KG1 (cell line): ENCODE measurements at places on chromosomes 2 and 18.

DNA sequence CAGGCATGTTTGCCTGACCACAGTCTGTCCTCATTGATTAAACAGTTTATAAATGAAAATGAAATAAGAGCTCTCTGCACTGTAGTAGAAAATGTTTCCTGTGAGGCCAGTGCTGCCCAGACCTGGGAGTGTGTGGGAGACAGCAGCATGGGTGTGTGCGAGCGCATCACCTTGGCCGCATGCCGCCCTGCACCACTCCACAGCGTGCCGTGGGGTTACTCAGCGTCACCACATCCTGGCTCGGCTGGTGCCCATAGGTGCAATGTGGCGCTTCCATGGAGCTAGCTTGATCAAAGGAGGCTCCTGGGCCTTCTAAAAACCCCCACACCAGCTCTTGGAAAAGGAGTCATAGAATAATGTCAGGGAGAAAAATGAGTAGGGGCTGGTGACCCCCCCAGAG lies 76.0 kb upstream of the EPC2 start:
- no peak for DNase-seq

DNA sequence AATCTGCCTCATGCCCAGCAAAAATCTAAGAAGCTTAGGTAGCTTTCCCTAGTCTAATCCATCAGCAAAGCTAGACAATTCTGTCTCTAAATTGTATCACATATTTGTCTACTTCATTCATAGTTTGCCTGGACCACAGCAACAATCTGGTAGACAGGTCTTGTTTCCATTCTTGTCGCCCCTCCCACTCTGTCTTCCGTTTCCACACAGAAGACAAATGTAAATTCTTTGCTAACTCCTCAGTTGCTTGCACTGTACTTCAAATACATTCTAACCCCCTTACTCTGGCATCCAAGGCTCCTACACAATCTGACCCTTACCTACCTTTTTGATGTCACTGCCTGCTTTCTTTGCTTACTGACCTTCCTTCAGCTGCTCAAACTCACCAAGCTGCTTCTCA lies 40.1 kb downstream of the THUMPD2 start:
- no peak for DNase-seq

DNA sequence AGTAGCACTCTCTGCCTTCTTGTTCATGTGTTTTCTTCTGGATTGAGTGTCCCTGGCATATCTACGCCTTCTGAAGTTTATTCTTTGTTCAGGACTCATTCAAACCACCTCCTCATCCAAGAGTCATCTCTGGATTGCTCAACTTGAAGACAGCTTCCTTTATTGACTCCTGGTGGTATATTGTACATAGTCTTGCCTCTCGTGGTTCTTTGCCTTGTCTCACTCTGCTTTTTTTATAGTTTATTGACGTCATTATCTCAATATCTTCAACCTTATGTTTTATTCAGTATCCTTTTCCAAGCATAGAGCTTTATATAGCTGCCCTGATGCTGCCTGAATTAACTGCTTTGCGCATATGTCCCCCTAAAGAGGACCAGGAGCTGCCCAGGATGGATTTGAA lies 161.7 kb downstream of the INSIG2 start:
- DNase-seq, result no peak

GRCh38 chr18:75638776-75639471 lies 211.4 kb upstream of the SMIM21 start:
- DNase-seq, result no peak

- no peak for DNase-seq
Observed at GRCh38 chr2:37357069-37357468, 12.6 kb downstream of the QPCT start.

GRCh38 chr18:76444446-76445105 lies 50.5 kb downstream of the ZNF516 start:
- DNase-seq, result no peak

DNA sequence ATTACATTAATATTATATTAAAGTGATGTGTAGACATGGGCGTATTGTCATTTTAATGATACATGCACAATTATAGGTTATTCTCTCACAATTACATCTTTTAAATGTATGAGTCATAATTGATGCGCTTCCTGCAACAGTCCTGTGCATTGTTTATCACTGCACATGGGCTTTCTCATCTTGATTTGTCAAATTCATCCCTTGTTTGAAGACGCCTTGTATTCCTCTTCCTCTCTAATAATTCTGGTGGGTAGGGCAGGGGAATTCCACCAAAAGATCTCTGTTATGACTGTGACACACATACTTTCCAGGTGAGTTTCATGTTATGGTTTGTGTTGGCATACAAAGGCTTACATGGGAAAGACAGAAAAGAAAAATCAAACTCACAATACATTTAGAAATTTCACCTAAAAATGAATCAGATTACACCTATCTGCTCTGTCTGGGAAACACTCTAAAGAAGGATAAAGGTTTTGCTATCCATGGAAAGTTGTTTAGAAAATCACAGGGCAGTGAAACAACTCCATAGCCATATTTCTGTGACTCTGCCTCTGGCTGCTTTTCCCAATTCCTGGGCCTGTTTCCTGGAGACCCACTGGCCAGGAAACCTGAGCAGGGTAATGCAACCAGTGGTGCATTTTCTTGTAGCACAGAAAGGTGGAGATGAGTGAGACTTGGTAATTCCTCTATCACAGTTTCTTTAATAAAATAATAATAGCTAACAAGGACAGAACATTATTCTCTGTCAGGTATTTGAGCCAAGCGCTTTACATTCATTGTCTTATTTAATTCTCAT lies 13.2 kb downstream of the SLC9A2 start:
- no peak for DNase-seq
